Sigmoid colon (tissue), 7 donors: ENCODE measurements at places on chromosomes 16 and 17. TPM values are rescaled to one million over a fixed set of nuclear protein-coding genes. Genes with fewer than 3 reads are reported as not detected.

Gene CDH15
- not detected for total RNA-seq

Gene CACNG3
- not detected for total RNA-seq

- no peak for DNase-seq
- H3K27ac ChIP-seq = no peak overlapping the region
- no peak overlapping the region for H3K4me3 ChIP-seq
- H3K4me1 ChIP-seq = no peaks in the 10 kb centered on the region
- H3K36me3 ChIP-seq = peaks cover 3% of the 10 kb centered on the region
Measured at GRCh38 chr16:907361-907760, 63.4 kb downstream of the LMF1 start.

DNA sequence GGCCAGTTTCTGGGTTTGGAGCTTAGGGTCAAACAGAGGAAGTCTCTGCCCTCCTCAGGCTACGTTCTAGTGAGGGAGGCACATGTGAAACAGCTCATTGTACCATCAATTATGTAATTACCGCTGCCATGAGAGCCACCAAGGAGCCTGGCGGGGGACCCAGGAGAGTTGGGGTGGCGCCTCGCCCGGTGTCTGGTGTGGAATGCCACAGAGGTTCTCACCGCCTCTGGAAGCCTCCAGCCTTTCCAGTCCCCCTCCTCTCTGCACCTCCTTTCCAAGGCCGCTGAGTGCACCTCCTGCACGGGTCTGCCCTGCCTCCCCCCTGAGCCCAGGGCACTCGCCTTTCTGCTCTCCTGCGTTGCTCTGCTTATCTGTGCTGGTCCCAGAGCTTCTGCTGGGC lies 51.4 kb downstream of the SREBF1 start:
- no peaks in the 10 kb centered on the region for H3K36me3 ChIP-seq
- H3K27ac ChIP-seq = peak overlapping the region; percentile 93
- H3K4me3 ChIP-seq = no peak overlapping the region
- no peak for DNase-seq
- no peaks in the 10 kb centered on the region for H3K27me3 ChIP-seq

DNA sequence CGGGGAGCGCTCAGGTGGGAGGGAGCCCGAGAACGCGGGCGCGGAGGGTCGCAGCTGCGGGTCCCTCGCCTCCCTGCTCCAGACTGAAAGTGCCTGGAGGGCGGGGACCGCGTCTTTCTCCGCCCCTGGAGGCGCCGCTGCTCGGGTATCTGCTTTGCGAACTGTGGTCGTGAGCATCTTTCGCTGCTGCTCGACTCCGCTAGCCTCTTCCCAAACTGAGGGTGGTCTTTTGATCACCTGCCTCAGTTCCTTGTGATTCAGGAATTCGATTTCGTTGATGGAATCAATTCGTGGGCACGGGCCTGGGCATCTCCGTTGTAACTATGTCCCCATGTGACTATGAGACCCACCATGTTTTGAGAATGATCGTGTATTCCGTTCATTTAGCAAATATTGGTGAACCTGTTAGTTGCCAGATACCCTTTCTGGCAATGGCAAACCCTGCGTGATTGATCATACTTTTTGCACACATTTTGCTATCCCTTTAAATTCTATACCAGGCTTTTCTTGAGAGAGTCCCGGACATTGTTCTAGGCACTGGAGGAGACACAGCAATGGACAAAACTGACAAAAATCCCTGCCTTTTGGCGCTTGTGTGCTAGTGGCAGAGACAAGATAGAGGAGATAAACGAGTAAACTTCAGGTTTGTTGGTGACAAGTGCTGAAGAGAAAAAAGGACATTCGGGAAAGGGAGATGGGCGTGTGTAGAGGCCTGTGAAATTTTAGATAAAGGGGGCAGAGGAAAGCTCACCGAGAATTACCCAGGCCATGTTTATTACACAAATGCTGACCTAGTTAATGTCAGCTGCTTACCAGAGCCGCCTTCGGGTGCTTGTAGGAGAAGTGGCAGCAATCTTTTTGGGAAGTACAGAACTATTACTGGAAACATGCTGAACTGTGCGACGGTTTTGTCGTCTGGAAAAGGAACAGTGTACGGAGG lies 948 bp downstream of the UTP18 start:
- no peaks in the 10 kb centered on the region for H3K27me3 ChIP-seq
- peak overlapping the region; percentile 94 for H3K4me3 ChIP-seq
- peaks cover 6% of the 10 kb centered on the region for H3K36me3 ChIP-seq
- peak; percentile 66 for DNase-seq
- H3K4me1 ChIP-seq = peaks cover 45% of the 10 kb centered on the region
- H3K27ac ChIP-seq = peak overlapping the region; percentile 91

- no peak overlapping the region for H3K4me3 ChIP-seq
- peaks cover 10% of the 10 kb centered on the region for H3K4me1 ChIP-seq
- H3K36me3 ChIP-seq = no peaks in the 10 kb centered on the region
Measured at GRCh38 chr17:41633556-41634199, 9.3 kb upstream of the KRT17 start.

DNA sequence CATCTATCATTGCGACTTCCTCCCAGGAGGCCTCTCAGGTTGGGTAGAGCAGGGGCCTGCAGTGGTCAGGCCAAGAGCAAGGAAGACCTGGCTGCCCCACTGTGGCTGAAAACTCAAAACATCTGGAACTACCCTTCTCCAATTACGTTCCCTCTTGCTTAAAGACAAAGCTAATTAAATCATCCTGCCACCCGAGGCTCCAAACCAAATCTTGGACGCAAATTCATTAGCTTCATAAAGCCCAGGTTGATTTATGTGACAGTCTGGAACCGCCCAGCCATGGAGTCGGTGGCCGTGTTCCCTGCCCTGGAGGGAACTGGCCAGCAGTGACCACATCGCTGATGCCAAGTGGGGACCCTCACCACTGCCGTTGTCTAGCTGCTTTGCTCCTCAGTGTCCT lies 21.4 kb downstream of the GRIN2C start:
- no peak for DNase-seq
- H3K36me3 ChIP-seq = no peaks in the 10 kb centered on the region
- no peak overlapping the region for H3K4me3 ChIP-seq
- no peak overlapping the region for H3K27ac ChIP-seq
- no peaks in the 10 kb centered on the region for H3K27me3 ChIP-seq

DNA sequence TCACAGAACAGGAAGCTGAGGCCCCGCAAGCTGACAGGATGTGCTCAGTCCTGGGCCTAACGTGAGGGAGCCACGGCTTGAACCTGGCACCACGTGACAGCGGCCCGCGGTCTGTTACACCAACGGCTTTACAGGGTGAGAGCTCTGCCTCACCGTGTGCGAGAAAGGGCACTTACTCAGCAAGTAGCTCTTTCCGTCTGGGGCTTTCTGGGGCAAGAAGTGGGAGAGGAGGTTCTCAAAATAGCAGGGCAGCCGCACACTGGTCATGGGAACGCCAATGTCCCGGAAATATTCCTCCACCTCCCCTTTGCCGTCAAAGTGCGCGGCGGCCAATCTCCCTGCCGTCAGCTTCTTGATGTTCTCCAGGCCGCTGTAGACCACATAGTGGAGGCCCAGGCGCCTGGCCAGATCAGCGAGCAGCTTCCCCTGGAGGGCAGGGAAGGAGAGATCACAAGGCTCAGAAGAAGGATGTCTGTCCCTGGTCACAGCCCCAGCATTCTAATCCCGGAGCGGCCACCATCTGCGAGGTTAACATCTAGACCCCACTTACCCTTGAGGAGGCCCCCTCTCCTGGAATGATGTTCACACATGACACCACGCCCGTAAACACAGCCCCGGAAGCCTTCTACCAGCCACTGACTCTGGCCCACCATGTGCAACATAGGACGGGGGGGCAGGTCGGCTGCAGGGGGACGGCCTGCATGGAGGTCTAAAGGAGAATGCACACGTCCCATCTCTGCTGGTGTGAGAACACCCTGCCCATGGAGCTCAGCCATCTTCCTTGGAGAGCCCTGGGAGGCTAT lies 8.2 kb downstream of the NMRAL1 start:
- H3K27me3 ChIP-seq = no peaks in the 10 kb centered on the region
- no peak for DNase-seq
- H3K4me3 ChIP-seq = no peak overlapping the region
- no peaks in the 10 kb centered on the region for H3K36me3 ChIP-seq
- no peaks in the 10 kb centered on the region for H3K4me1 ChIP-seq
- H3K27ac ChIP-seq = no peak overlapping the region

DNA sequence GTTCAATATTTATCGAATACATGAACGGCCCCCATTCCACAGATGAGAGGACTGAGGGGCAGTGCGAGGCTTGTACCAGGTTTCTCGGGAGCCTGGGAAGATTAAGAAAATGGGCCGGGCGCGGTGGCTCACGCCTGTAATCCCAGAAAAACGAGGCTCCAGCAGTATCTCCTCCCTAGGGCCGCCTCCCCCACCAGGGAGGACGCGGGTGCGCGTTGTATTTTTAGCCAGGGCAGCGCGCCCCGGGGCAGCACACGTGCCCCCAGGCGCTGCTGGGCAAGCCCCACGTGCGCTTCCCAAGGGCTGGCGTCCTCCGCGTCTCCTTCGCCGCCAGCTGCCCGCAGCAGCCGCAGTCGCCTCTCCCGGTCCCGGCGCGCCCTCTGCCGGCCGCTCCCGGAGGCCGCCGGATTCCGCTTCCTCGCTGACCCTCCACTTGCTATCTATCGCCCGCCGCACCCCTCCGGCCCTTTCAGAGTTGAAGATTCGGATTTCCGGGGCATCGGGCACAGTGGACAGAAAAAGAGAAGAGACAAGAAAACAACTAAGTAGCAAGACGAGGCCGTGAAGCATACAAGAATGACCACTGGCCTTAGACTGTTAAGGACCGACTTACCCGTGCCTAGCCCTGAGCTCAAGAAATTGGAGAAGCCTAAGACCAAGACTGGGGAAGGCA lies 1.9 kb upstream of the YBX2 start:
- peak overlapping the region; percentile 25 for H3K4me3 ChIP-seq
- H3K27me3 ChIP-seq = peaks cover 11% of the 10 kb centered on the region
- H3K4me1 ChIP-seq = peaks cover 54% of the 10 kb centered on the region
- DNase-seq = peak; percentile 94
- peak overlapping the region; percentile 80 for H3K27ac ChIP-seq
- H3K36me3 ChIP-seq = no peaks in the 10 kb centered on the region

- no peak overlapping the region for H3K4me3 ChIP-seq
- no peaks in the 10 kb centered on the region for H3K27me3 ChIP-seq
- peak; percentile 94 for DNase-seq
- no peaks in the 10 kb centered on the region for H3K36me3 ChIP-seq
- peaks cover 12% of the 10 kb centered on the region for H3K4me1 ChIP-seq
Measured at GRCh38 chr16:16175296-16175695, 48.0 kb downstream of the ABCC6 start.
